Neural progenitor cell (in vitro differentiated cells): ENCODE measurements at places on chromosomes 3 and 15.

DNA sequence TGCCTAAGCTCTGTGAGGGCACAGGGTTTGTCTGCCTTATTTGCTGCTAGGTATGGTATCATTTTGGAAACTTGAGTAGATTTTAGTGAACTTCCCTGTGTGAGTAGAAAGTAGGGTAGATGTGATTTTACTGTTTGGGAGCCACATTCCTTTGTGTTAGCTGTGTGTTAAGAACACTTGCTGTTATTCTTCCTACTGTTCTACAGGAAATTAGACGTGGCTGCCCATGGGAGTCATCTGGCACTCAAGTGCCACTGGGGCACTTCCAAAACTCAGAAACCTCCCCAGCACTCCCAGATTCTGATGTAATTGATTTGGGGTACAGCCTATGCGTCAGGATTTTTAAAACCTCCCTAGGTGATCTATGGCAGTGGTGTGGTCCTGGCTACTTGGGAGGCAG lies 369.9 kb upstream of the C2CD4B start:
- DNase-seq, result no peak

GRCh38 chr3:156507285-156507684 lies 47.6 kb downstream of the SSR3 start:
- no peak for DNase-seq

GRCh38 chr3:117191245-117191644 lies 481.7 kb downstream of the TUSC7 start:
- no peak for DNase-seq

- DNase-seq, result no peak
These were observed 101.3 kb downstream of the ETFA start for GRCh38 chr15:76209942-76210341.
